ENCODE measurements at places on chromosomes 13 and 19. TPM values are rescaled to one million over a fixed set of nuclear protein-coding genes. Genes with fewer than 3 reads are reported as not detected.

GRCh38 chr19:21568816-21569493 is 63.6 kb downstream of the ZNF429 start:
- peak; percentile 72 for DNase-seq

DNA sequence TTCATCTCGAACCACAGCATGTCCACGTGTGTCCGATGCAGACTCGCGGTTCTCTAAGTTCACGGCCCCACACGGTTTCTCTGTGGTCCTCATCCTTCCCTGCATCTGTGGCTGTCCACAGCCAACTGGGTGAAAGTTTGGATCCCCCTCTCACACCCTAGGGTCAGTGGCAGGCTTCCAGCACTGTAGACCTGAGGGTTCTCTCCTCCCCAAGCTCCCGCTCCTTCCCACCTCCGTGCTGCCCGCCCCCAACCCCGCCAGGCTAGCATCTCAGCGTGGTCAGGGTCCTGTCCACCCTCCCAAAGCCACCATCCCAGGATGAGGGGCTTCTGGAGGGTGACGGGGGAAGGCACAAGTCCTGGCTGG is 3.0 kb downstream of the ANGPTL4 start:
- peak; percentile 52 for DNase-seq

Gene NUCB1
- 274 TPM for total RNA-seq

- no peak for DNase-seq
Observed at GRCh38 chr13:67792151-67792676, 562.1 kb upstream of the PCDH9 start.

Gene EXOSC5
- 17.3 TPM for total RNA-seq

DNA sequence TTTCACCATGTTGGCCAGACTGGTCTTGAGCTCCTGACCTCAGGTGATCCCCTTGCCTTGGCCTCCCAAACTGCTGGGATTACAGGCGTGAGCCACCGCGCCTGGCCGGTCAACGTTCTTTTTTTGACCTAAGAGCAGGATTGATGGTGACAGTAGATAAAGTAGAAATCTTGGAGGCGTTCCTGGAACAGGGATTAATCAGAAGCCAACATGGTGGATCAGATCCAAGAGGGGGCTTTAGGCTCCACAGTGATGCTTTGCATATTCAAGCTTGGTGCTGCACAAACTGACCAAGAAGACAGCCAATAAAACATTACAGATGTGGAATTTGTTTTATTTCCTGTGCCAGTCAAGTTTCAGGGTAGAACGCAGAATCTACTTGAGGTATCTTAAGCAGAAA is 271.2 kb downstream of the FGF9 start:
- DNase-seq: no peak

Gene ZNF69
- 9.4 TPM for total RNA-seq

Gene IGSF23
- not detected for total RNA-seq

- DNase-seq: no peak
Observed at GRCh38 chr19:44111910-44112463, 1.2 kb upstream of the ZNF225 start.

Gene ZNF296
- total RNA-seq: 1.7 TPM

GRCh38 chr13:78298657-78299056 is 304.7 kb downstream of the POU4F1 start:
- no peak for DNase-seq

Gene GNA15
- total RNA-seq: 11.2 TPM

Gene ZNF728
- 2.0 TPM for total RNA-seq

Data from omental fat pad (tissue), 4 donors.